ENCODE measurements at places on chromosomes 4 and X. TPM values are rescaled to one million over a fixed set of nuclear protein-coding genes. Genes with fewer than 3 reads are reported as not detected.

DNA sequence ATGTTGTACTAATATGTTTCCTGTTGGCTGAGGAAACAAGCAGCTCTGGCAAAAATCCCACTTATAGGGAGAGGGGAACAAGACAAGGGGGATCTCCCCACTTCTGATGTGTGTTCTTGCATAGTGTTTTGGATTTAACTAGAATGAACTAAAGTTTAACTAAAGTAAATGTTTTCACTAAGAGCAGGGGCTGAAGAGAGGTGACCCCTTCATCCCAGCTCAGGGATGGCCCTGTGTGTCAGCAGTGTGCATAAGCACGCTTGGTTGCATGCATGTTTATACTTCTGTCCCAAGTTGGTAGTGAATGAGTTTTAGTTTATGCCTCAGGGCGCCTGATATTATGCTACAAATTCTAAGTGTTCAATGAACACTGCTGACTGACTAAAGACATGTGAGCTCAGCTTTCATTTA lies 169.4 kb downstream of the MGST2 start:
- DNase-seq = no peak

Gene GNRHR
- 0.75 TPM for polyA plus RNA-seq

Gene RHOXF2B
- polyA plus RNA-seq = 0.11 TPM

DNA sequence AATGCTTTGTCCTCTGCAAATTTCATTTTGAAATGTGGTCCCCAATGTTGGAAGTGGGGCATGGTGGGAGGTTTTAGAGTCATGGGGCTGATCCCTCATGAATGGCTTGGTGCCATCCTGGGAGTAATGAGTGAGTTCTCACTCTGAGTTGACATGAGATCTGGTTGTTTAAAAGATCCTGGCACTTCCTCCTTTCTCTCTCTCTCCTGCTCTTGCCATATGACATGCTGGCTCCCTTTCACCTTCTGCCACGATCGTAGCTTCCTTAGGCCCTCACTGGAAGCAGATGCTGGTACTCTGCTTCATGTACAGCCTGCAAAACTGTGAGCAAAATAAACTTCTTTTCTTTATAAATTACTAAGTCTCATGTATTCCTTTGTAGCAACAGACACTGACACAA lies 262.0 kb downstream of the IL15 start:
- no peak for DNase-seq

Gene FTHL17
- not detected for polyA plus RNA-seq

DNA sequence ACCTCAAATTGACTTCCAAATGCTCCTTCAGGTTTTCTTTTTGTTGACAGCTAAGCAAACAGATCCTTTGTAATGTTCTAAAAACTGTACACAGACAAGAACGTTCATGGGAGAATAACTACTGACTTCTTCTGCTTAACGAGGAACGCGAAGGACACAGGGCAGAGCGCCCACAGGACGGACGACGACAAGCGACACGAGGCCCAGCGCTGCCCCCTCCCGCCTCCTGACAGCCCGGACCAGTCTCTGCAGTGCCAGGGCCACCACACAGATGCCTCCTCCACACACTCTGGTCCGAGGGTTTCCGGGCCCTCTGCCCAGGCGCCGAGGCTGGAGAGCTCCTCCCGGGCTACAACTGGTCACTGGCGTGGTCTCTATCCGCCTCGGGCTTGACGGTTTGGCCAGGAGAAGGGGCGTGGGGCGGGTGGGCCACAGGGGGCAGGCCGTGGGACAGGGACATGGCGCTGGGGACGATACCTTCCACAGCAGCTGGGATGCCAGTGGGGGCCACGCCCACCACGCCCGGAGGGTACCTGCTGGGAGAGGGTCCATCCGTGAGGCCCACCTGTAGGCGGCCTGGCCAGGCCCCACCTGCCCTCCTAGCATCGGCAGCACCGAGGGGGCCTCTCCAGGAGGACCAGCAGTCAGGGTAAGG lies 36.9 kb downstream of the CTBP1 start:
- no peak for DNase-seq

DNA sequence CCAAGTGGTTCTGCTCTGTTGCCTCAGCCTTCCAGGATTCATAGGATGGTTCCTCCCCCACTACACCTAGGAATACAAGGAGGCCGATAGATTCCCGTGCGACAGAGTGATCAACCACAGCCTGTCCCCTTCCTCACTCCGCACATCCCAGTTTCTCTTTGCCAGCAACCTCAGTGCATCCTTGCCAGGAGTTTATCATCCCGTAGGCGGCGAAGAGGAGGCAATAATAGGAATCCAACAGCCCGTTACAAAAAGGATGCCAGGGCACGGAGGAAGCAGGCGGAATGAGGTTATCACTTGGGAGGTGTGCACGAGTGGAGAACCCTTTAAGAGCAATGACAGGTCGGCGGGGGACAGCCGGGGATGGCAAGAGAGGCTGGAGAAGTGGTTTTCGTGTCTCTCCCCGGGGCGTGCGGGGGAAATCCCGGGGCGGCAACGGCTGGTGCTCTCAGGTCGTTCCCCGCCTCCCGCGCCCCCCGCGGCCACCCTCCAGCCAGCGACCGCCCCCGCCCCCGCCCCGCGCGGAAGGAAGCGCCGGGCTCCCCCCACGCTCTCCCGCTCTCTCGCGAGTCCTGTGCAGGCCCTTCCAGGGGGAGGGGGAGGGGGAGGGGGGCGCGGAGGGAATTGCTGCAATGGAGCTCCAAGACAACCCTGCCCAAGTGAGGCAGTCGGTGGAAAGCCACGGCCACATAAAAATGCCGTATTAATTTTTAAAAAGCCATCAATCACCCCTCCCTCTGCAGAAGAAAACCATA lies 1.6 kb downstream of the PPP3CA start:
- no peak for DNase-seq

Gene GAGE12E
- not detected for polyA plus RNA-seq
